IPS DF 6.9 (cell line): ENCODE measurements at places on chromosomes 1 and 21.

GRCh38 chr1:173212952-173213491 is 5.9 kb upstream of the TNFSF4 start:
- DNase-seq: no peak

- DNase-seq: no peak
Measured at GRCh38 chr1:159008744-159009188, 941 bp upstream of the IFI16 start.

- no peak for DNase-seq
Measured at GRCh38 chr1:47991673-47992072, 5.5 kb downstream of the TRABD2B start.

DNA sequence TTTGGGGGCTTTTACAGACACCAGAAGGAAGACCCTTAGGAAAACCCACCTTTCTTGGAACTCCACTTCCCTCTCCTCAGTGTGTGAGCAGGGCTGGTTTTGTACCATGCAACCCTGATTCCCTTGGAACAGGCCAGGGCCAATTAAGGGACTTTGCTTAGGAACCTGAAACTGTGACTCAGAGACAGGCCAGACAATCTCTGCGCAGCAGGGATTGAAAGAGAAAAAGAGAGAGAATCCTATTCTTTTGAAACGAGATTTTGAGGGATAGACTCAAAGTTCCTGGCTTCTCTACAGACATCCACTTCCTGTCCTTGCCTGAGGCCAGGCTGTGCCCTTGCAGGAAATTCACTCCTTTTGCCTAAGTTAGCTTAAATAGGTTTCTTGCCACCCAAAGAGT is 23.1 kb upstream of the C1orf198 start:
- no peak for DNase-seq

- no peak for DNase-seq
Measured at GRCh38 chr1:111203681-111204200, 3.3 kb upstream of the DENND2D start.

DNA sequence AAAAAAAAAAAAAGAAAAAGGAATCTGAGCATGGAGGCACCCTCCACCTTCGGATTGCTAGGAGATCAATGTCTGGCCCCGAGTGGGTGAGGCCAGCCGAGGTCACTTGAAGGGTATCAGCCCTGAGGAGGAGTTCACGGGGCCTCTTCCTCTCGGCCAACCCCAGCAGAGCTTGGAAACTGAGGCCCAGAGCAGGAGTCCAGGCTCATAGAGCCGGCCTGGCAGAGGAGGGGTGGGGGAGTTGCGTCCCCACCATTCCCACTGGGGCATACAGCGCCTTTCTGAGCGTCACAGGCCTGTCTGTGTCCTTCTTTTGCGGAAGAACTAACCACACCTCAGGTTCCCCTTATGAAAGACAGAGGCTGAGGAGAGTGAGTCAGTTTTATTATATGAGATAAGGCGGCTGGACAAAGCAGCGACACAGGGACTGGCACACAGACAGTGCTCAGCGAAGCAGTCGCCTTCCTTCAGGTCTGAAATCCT is 17.1 kb upstream of the EPHA2 start:
- DNase-seq: no peak

- DNase-seq: no peak
Measured at GRCh38 chr1:211731456-211732292, 56.3 kb upstream of the NEK2 start.

DNA sequence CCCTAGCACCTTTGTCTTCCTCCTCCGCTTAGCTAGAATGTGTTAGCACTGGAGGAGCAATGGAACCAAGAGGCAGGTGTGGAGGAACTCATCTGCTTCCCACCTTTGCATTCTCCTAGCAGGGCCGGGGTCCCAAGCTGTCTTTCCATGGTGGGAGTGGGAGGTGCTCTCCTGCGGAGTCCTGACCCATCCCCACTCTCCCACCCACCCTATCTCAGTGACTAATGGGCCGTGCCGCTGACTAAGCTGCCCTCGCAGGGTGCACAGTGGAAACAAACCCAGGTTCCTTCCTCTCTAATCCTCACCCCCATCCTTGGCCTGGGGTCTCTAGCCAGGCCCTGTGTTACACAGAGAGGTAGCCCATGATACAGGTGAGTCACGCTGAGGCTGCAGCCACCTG is 177.5 kb downstream of the HIVEP3 start:
- no peak for DNase-seq

GRCh38 chr21:43317959-43318358 is 109.0 kb downstream of the SIK1 start:
- no peak for DNase-seq

DNA sequence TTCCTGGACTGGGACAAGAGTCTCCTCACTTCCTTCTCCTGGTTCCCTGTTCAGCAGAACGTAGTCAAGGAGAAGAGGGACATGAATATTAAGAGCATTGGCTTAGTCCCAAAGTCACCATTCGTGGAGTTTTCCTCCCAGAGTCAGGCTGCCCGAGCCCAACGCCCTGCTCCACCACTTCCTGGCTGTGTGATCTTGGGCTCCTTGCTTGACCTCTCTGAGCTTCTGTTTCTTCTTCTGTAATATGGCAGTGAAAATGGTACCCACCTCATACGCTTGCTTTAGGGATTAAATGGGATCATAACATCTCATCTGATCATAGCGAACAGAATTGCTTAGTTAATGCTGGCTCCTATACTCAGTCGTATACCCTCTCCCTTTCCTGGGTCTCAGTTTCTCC is 12.0 kb upstream of the CASZ1 start:
- DNase-seq: no peak

DNA sequence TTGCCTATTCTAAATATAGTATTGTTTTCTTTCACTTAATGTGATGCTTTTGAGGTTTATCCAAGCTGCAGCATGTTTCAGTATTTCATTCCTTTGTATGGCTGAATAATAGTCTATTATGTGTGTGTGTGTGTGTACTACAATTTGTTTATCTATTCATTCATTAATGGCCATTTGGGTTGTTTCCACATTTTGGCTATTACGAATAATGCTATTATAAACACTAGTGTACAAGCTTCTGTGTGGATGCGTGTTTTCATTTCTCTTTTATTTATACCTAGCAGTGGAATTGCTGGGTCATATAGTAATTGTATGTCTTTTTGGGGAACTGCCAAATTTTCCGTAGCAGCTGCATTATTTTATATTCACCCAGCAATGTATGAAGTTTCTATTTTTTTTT is 15.0 kb upstream of the THEM5 start:
- no peak for DNase-seq

GRCh38 chr21:23398726-23399125 is 2208.6 kb downstream of the MRPL39 start:
- DNase-seq: no peak

- DNase-seq: no peak
Measured at GRCh38 chr1:157034137-157034800, 11.3 kb downstream of the ARHGEF11 start.

- DNase-seq: no peak
Measured at GRCh38 chr1:70211541-70211940, 6.2 kb upstream of the LRRC40 start.

DNA sequence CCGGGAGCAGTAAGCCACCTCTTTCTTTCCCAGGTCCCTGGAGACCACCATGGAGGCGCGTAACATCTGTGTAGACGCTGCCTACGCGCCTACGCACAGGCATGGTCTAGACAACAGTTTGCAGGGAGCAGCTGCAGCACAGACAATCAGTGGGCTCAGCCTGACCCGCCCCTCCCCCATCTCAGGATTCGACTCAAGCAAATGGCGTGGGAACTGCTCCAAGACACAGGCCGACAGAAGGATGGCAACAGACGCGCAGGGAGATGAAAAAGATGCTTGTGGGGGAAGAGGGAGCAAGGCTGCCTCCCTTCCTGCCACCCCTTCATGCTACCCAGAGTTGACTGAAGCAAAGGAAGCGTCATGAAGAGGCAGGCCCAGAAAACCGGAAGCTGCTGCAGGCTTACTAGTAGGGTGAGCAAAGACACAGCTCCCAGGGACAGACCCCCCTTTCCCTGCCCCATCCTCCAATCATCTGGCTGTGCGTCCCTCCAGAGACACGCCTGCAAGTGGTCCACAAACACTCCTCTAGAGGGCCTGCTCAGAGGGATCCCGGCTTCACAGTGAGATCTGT is 19.5 kb downstream of the STK40 start:
- no peak for DNase-seq

DNA sequence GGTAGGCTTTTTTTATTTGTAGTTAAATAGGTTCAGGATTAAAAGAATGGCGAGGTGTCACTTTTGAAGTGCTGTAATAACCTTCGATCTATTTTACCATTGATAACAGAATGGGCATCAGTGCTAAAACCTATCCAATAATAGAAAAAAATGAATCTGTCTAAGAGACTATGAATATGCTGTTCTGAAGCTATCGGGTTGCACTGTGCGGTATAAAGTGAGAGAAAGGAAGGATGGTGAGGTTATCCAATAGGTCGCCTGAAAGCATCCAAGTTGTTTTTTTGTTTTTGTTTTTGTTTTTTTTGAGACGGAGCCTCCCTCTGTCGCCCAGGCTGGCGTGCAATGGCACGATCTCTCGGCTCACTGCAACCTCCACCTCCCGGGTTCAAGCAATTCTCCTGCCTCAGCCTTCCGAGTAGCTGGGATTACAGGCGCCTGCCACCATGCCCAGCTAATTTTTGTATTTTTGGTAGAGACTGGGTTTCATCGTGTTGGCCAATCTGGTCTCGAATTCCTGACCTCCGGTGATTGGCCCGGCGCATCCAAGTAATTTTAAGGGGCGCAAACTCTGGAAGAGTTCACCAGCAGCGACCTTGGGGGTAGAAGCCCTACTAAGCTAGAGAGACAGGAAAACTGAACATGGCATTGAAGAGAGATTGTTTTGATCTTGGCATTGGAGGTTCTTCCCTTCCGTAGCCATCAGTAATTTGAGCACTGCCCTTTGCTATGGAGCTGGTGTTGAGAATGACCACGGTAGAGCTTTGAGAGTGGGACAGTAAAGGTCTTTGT is 8.7 kb upstream of the MDM4 start:
- no peak for DNase-seq

DNA sequence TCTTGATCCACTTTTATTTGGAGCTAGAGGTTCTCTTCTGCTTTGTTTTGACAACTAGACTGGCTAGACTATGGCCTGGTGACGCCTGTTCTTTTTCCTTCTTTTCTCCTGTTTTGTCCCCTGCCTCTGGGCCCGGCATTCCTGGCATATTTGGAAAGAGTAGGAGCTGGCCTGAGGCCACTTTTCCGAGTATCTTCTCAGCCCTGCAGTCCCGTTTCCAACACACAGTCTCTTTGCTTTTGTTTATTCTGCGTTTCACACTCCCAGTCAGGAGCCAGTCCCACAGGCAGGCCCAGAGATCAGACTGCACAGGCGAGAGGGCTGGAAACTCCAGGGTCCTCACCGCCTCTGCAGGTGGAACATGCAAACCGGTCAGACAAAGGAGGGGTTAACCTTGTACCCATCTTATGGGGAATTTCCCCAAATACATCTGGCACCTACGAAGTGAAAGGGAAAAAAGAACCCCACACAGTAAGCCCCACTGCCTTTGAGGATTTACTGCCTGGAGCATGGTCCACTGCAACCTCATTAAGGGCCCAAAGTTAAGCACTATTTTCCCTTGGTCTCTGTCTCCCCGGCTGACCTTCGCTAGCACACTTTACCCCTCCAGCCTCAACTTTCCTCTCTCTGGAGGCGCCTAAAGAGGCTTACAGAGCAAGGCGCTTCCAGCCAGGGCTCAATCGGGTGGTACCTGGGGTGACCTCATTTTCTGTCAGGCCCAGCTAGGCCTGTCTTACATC is 141.1 kb downstream of the TOMM20 start:
- no peak for DNase-seq

GRCh38 chr1:19344831-19345230 is 32.7 kb downstream of the SLC66A1 start:
- DNase-seq: no peak

DNA sequence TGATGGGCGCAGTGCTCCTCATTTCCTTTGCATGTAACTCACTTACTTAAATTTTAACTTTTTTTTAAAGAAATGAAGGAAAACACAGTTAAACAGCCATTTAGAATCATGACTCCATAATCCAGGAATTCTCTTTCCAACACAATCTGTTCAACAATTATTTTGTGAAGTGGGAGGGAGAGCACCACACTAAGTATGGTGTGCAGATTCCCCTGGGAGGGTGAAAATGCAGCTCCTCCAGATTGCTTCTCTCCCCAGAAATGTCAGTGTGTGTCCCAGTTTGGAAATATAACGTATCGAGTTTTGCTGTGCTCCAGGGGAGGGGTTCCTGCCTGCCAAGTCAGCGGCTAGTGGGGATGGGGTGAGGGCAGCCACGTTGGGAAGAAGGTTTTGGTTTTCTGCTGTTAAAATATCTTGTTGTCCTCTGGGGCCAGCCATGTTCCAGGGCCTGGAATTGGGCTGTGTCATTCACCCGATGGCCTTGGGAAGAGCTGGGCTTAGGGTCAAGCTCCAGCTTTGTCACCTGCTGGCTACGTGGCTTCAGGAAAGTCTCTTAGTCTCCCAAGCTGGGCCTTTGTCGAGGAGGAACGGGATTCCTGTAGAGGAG is 17.3 kb upstream of the DISP3 start:
- no peak for DNase-seq

DNA sequence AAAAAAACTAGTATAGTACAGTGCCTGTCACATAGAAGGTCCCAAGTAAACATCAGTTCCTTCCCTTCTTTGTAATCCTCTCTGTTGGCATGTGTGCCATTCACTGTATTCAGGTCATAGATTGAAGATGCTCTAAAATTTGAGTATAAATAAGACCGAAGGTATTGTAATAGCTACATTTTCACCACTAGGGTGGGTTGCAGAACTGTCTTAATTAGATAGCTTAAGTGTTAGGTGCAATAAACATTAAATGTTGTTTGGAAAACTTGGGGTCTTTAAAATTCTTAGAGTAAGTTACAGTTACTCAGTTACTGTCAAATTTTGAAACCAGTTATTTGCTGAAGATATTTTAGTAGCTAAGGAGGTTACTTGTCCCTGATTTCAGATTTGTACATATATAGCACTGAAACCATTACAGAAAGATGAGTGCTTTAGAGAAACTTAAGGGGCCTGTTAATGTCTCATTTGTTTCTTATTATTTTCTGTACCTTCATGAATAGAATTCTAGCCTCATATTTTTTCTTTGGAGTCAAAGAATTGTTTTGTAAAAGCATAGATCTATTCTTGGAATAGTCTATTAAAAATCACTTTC is 24.3 kb downstream of the PER3 start:
- no peak for DNase-seq
